ENCODE measurements at places on chromosomes 11 and 22. TPM values are rescaled to one million over a fixed set of nuclear protein-coding genes. Genes with fewer than 3 reads are reported as not detected.

DNA sequence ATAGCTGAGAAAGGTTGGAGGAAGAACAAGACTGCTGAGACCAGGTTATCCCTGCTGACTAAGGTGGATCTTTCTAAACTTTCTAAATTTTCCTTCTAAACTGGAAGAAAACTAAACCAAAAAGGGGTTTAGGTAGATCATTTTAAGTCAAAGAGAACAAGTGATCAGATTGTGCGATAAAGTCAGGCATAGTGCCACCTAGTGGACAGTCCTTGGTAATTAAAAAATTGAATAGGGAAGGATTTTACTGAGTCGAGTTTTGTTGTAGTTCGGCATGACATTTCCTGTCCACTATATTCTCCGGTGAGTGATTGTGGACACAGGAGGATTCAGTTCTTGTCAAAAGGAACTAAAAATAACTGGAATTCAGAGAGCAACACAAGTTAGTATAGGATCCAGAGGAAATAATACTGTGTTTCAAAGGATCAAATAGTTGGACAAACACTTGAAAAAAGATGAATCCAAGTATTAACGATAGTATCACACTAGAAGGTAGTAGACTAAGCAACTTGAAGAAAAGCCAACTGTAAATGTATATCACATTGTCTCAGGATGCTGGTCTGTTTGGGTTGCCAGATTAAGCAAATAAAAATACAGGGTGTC lies 1236.4 kb downstream of the FAM181B start:
- no peak overlapping the region for H3K4me3 ChIP-seq
- no peak overlapping the region for H3K27ac ChIP-seq
- no peaks in the 10 kb centered on the region for H3K36me3 ChIP-seq
- peak; percentile 69 for DNase-seq

The POU2AF3 gene
- 8.6 TPM for total RNA-seq

DNA sequence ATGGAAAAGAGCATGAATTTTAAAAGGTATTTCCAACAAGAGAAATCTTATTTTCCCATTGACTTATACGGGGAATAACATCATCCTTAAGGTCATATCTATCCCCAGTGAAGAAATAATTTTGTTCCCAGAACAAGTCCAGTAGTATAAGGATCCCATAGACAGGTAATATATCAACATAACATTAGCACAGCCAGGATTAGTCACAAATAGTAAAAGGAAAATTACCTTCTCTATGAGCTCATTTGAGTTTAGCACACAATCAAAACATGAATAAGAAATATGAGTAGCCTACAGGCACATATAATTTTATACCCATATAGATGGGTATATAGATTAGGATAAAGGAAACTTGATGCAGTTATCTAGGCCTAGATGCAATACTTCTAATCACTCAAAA lies 2.8 kb upstream of the OR52K1 start:
- H3K4me1 ChIP-seq: no peaks in the 10 kb centered on the region
- H3K36me3 ChIP-seq: no peaks in the 10 kb centered on the region

GRCh38 chr11:114059278-114059983 lies at the start of gene ZBTB16:
Gene ZBTB16, plus strand, starts transcription at chr11:114059711. Its CDS starts 3,590 bp downstream, at chr11:114063301.
- peak within 1 kb of the TSS; percentile 74 for H3K27ac ChIP-seq
- H3K4me3 ChIP-seq: peak within 1 kb of the TSS; percentile 78
- no peaks in the 10 kb centered on the region for H3K27me3 ChIP-seq
- peak; percentile 88 for DNase-seq
- H3K4me1 ChIP-seq: peaks cover 10% of the 10 kb centered on the region
- H3K36me3 ChIP-seq: peaks cover 3% of the 10 kb centered on the region

DNA sequence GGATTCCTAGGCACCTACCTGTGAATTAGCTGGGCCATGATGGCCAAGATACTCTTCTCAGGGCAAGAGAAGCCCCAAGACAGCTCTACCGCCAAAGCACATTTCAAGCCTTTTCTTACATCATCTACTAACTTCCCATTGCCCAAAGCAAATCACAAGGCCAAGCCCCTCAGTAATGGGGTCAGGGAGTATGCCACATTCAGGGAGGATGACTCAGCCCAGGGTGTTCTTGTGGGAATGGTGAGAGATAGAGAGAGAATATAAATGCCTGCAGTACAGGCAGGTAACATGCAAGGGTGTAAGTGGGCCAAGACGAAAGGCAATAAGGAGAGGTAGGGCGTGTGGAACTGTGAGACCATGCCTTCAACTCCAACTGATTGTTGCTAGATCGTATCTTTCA lies 162.5 kb upstream of the ISX start:
- H3K4me1 ChIP-seq: no peaks in the 10 kb centered on the region
- no peak overlapping the region for H3K4me3 ChIP-seq
- H3K27me3 ChIP-seq: no peaks in the 10 kb centered on the region

The GNAZ gene
- total RNA-seq: 0.48 TPM

The MMP11 gene
- total RNA-seq: 11.3 TPM

DNA sequence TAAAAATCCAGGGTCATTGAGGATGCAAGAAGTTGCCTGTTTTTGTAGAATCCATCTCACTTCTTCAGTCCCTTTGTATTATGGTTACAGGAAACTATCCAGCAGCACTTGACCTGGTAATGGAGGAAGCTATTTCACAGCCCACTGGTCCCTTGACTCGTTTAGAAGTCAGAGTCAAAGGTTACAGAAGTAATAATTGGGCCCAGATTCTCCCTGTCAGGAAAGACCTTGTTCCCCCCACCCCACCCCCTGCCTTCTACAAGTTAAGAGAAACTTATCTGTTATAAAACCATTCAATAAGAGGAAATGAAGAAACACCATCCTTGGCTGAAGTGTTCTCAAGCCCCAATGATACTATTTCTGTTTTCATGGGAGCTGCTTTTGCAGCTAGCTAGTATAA lies 65.8 kb downstream of the CSTPP1 start:
- DNase-seq: no peak
- H3K27me3 ChIP-seq: no peaks in the 10 kb centered on the region
- peaks cover 12% of the 10 kb centered on the region for H3K4me1 ChIP-seq
- H3K27ac ChIP-seq: no peak overlapping the region
- H3K36me3 ChIP-seq: no peaks in the 10 kb centered on the region

The ARL14EP gene
- total RNA-seq: 24.5 TPM

GRCh38 chr11:132445859-132446291 lies 1075.5 kb downstream of the NTM start:
- no peak for DNase-seq
- no peak overlapping the region for H3K27ac ChIP-seq
- no peaks in the 10 kb centered on the region for H3K36me3 ChIP-seq
- no peak overlapping the region for H3K4me3 ChIP-seq

The TMEM45B gene
- total RNA-seq: 60.0 TPM

The MS4A3 gene
- total RNA-seq: not detected

DNA sequence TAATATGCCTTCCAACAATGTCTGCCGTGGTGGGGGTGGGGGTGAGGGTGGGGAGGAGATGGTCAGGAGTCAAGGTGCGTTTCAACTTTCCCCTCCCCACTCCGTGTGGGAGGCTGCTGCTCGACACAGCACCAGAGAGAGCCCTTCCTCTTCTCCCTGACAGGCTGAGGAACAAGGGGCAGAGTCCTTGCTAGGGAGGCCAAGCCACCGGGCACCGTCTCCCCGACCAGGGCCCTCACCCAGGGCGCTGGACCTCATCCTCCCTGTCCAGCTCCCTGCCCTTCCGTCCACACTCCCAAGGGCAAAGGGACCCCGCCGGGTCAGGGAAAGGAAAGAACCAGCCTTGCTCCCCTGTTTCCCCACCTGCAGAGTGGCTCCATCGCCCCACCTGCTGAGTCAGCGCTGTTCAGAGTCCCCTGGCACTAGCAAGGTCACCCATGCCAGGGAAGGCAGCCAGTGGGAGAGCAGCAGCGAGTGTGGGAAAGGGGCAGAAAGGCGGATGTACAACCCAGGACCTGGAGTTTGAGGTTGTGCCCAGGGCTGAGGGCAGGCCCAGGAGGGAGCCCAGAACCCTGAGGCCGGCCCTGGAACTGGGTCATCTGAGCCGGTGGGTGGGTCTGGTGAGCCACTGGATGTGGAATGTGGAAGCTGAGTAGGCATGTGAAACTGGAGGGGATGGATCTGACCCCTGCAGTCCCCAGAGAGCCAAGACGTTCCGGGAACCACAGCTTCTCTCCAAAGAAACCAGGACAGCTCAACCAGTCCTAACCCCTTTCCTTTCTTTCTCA lies 47.2 kb downstream of the BUD13 start:
- H3K4me1 ChIP-seq: no peaks in the 10 kb centered on the region
- no peak overlapping the region for H3K27ac ChIP-seq
- H3K4me3 ChIP-seq: no peak overlapping the region
- H3K27me3 ChIP-seq: no peaks in the 10 kb centered on the region
- DNase-seq: no peak

- H3K4me3 ChIP-seq: no peak overlapping the region
- no peaks in the 10 kb centered on the region for H3K36me3 ChIP-seq
- peaks cover 1% of the 10 kb centered on the region for H3K27me3 ChIP-seq
- no peak for DNase-seq
- 0 out of 2 replicates have a peak, but pooled peaks cover 3% of the 10 kb centered on the region for H3K4me1 ChIP-seq
Measured at GRCh38 chr11:112292785-112293407, 32.2 kb upstream of the PLET1 start.

DNA sequence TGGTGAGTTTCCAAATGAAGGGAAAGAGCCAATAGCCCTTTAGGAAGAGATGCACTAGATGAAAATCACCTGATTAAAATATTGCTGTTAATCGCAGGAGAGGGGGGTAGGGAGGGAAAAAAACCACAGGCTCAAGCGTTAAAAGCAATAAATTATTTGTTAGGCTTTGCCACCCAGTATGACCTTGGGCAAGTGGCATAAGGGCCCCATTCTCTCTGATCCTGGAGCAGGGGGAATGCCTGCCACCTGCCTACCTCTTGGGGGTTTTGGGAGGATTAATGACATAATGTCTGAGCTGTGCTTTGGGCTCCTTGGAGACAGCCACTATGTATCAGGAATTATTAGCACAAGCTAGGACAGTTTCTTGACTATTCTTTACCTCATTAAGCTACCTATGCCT lies 80.0 kb downstream of the ZNRF3 start:
- peaks cover 8% of the 10 kb centered on the region for H3K4me1 ChIP-seq
- DNase-seq: no peak
- H3K4me3 ChIP-seq: no peak overlapping the region
- peak overlapping the region; percentile 74 for H3K27ac ChIP-seq
- no peaks in the 10 kb centered on the region for H3K36me3 ChIP-seq
- H3K27me3 ChIP-seq: no peaks in the 10 kb centered on the region

GRCh38 chr11:134207538-134208239 lies 16.1 kb downstream of the NCAPD3 start:
- no peaks in the 10 kb centered on the region for H3K4me1 ChIP-seq
- peak; percentile 66 for DNase-seq
- no peaks in the 10 kb centered on the region for H3K27me3 ChIP-seq
- peaks cover 8% of the 10 kb centered on the region for H3K36me3 ChIP-seq
- H3K27ac ChIP-seq: no peak overlapping the region

- peaks cover 36% of the 10 kb centered on the region for H3K4me1 ChIP-seq
- DNase-seq: peak; percentile 86
- H3K27ac ChIP-seq: peak overlapping the region; percentile 85
- peaks cover 1% of the 10 kb centered on the region for H3K36me3 ChIP-seq
- H3K27me3 ChIP-seq: no peaks in the 10 kb centered on the region
Measured at GRCh38 chr11:61971248-61972111, 4.0 kb upstream of the FTH1 start.

- H3K27ac ChIP-seq: no peak overlapping the region
- DNase-seq: peak; percentile 51
- no peaks in the 10 kb centered on the region for H3K36me3 ChIP-seq
- no peak overlapping the region for H3K4me3 ChIP-seq
Measured at GRCh38 chr22:47168900-47169800, 406.7 kb downstream of the TBC1D22A start.

GRCh38 chr11:10511181-10511621 lies 29.8 kb downstream of the RNF141 start:
- no peak overlapping the region for H3K4me3 ChIP-seq
- H3K4me1 ChIP-seq: no peaks in the 10 kb centered on the region
- H3K36me3 ChIP-seq: no peaks in the 10 kb centered on the region
- H3K27me3 ChIP-seq: no peaks in the 10 kb centered on the region
- no peak overlapping the region for H3K27ac ChIP-seq

The SYT7 gene
- 32.8 TPM for total RNA-seq

GRCh38 chr22:41833369-41834004 lies 582 bp downstream of the SREBF2 start:
- peaks cover 2% of the 10 kb centered on the region for H3K36me3 ChIP-seq
- peak; percentile 51 for DNase-seq
- peak overlapping the region; percentile 95 for H3K27ac ChIP-seq
- peak overlapping the region; percentile 94 for H3K4me3 ChIP-seq
- peaks cover 14% of the 10 kb centered on the region for H3K4me1 ChIP-seq

GRCh38 chr22:44848296-44848741 lies 95.9 kb downstream of the ARHGAP8 start:
- no peaks in the 10 kb centered on the region for H3K27me3 ChIP-seq
- DNase-seq: no peak
- no peaks in the 10 kb centered on the region for H3K36me3 ChIP-seq
- no peak overlapping the region for H3K27ac ChIP-seq
- no peak overlapping the region for H3K4me3 ChIP-seq

The TSPAN32 gene
- 0.97 TPM for total RNA-seq

- H3K27ac ChIP-seq: no peak overlapping the region
- DNase-seq: no peak
- H3K4me3 ChIP-seq: no peak overlapping the region
- H3K27me3 ChIP-seq: no peaks in the 10 kb centered on the region
- H3K36me3 ChIP-seq: no peaks in the 10 kb centered on the region
- H3K4me1 ChIP-seq: no peaks in the 10 kb centered on the region
Measured at GRCh38 chr22:35489239-35489638, 51.4 kb upstream of the RASD2 start.

DNA sequence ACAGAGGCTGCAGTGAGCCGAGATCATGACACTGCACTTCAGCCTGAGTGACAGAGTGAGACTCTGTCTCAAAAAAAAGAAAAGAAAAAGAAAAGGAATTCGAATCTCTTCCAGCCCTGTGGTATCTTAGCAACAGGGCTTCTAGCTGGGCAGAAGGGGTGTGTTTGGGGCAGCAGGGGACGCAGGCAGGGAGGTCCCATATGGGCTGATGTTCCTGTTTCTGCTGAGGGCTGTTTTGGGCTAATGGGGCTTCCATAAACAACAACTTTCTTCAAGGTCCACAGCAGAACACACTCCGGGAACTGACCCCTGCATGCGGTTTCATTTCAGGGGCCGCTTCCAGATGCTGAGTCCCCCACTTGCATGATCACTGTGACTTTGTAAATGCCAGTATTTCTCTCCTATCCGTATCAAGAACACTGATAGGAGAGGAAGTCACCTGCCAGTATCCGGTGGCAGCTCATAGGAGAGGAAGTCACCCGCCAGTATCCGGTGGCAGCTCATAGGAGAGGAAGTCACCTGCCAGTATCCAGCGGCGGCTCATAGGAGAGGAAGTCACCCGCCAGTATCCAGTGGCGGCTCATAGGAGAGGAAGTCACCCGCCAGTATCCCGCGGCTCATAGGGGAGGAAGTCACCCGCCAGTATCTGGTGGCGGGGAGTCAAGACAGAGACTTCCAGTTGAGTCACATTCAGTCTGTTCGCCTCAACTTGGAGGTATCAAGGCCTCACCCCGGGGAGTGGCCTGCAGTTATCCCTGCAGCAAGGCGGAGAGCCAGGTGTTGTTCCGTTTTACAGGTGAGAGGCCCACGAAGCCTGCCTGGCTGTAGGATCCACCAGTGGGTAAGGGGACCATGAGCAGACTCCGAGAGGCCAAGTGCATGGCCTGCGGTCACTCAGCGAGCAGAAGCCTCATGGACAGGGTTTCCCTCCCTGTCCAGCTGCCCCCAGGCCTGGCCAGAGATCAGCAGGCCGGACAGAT lies 8.3 kb upstream of the FGF19 start:
- H3K27ac ChIP-seq: no peak overlapping the region
- H3K4me3 ChIP-seq: no peak overlapping the region
- no peak for DNase-seq
- H3K27me3 ChIP-seq: no peaks in the 10 kb centered on the region
- H3K4me1 ChIP-seq: peaks cover 13% of the 10 kb centered on the region

- H3K4me3 ChIP-seq: no peak overlapping the region
- DNase-seq: no peak
- H3K27ac ChIP-seq: no peak overlapping the region
- no peaks in the 10 kb centered on the region for H3K36me3 ChIP-seq
- no peaks in the 10 kb centered on the region for H3K27me3 ChIP-seq
- H3K4me1 ChIP-seq: no peaks in the 10 kb centered on the region
Measured at GRCh38 chr11:16412525-16413172, 56.3 kb upstream of the SOX6 start.

All from Caco-2 (cell line).